ENCODE measurements at places on chromosomes 7 and 10.

DNA sequence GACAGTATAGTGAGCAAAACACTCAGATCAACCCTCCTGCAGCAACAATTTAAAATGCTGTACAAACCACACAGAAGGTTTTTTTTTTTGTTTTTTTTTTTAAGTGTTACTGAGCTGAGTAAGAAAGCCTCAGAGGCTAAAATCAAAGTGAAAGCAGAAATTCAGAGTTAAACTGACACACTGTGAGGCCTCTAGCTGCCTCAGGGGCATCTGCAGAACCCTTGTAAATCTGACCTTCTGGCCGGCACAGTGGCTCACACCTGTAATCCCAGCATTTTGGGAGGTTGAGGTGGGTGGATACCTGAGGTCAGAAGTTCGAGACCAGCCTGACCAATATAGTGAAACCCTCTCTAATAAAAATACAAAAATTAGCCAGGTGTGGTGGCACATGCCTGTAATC is 7.4 kb upstream of the GNA12 start:
- DNase-seq, result no peak

DNA sequence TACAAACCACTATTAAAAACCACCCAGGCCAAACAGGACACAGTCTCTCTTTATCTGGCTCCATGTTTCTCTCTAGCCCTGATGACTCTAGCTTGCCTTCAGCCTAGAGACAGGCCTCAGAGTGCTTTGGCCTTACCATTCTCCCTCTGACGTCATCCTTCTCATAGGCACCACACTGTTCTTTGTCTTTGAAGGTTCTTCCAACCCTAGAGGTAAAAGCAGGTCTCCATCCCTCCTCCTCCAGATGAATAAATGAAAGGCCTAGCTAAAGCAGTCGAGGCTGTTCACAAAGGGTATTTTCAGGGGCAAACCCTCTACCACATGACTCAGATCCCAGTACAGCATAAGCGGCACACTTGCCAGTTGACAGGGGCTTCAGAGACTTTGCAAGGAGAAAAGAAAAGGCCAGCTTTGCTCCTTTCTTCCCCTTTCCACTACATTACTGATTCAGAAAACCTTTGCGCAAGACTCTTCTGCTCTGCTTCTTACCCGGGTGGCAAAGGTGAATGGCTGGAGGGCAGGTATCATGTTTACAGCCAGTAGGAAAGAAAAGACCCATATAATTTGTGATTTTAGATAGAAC is 14.8 kb downstream of the NFE2L3 start:
- DNase-seq, result no peak

GRCh38 chr7:100629117-100629716 is 12.1 kb downstream of the TFR2 start:
- no peak for DNase-seq

- DNase-seq, result no peak
Measured at GRCh38 chr7:146575903-146576302, 459.3 kb downstream of the CNTNAP2 start.

Data from activated T-helper 1 cell treated with Interleukin-2 at 50 U/mL for 16 hours (primary cell).